ENCODE measurements at places on chromosomes 1 and 21. TPM values are rescaled to one million over a fixed set of nuclear protein-coding genes. Genes with fewer than 3 reads are reported as not detected.

LCE2B gene
- total RNA-seq, result not detected

MCOLN2 gene
- 0.49 TPM for total RNA-seq

IL12RB2 gene
- total RNA-seq, result 0.33 TPM

ATAD3C gene
- 1.6 TPM for total RNA-seq

TMEM69 gene
- total RNA-seq, result 28.4 TPM

KRTAP21-2 gene
- not detected for total RNA-seq

PTCH2 gene
- under 0.01 TPM for total RNA-seq

MRPS15 gene
- 145 TPM for total RNA-seq

TCHH gene
- total RNA-seq, result not detected

LAMC1 gene
- 216 TPM for total RNA-seq

CD101 gene
- 1.6 TPM for total RNA-seq

LENEP gene
- total RNA-seq, result not detected

HFM1 gene
- 0.33 TPM for total RNA-seq

KCNJ6 gene
- total RNA-seq, result 0.25 TPM

DDX59 gene
- 6.8 TPM for total RNA-seq

FCRL3 gene
- total RNA-seq, result not detected

ZBTB7B gene
- total RNA-seq, result 19.1 TPM

TMOD4 gene
- 0.63 TPM for total RNA-seq

SLAMF8 gene
- not detected for total RNA-seq

C1orf210 gene
- total RNA-seq, result not detected

RUNX1 gene
- total RNA-seq, result 28.4 TPM

IGSF5 gene
- 0.89 TPM for total RNA-seq

TNFRSF1B gene
- 0.16 TPM for total RNA-seq

MPZ gene
- 0.38 TPM for total RNA-seq

GSTM1 gene
- total RNA-seq, result 32.2 TPM

S100A16 gene
- total RNA-seq, result 734 TPM

Data from mesangial cell (primary cell).